ENCODE measurements at places on chromosomes 1 and 21. TPM values are rescaled to one million over a fixed set of nuclear protein-coding genes. Genes with fewer than 3 reads are reported as not detected.

DNA sequence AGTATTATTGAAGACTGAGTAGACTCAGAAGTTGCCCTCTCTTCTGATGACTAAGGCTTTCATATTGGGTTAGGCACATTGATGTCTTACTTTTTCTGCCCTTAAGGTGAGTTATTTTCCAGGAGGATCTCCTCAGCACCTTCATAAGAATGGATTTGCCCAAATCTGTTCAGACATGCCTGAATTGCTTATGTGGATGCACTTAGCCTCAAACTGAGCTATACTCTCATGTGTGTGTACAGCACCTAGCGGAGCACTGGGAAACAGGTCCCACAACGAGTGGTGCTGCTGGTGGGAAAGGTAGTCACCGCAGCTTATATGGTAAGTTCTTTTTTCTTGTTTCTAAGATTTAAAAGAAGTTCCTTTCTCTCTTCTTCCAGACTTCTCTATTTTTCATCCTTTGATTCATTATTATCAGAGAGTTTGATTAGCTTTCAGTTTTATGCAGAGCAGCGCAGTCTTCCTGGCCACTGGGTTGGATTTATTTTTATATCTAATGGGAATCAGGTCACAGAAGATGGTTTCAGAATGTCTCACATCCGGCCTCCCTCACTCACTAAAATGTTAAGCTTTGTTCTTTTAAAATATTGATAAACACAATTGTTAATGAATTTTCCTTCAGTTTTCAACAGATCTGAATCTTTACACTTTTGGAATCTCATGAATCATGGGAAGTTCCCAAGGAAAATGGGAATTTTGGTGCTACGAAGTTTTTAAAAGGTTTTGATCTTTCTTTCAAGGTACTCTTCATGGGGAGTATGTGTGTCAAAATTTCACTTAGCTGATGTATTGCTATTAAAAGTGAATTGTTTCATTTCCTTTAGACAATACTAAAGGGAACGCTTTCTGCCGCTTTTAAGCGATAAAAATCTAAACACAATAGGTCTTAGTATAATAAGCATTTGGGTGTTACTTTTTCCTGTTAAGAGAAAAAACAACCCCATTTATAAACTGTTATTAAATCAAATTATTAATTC is 58.5 kb downstream of the EXTL2 start:
- DNase-seq = no peak

DNA sequence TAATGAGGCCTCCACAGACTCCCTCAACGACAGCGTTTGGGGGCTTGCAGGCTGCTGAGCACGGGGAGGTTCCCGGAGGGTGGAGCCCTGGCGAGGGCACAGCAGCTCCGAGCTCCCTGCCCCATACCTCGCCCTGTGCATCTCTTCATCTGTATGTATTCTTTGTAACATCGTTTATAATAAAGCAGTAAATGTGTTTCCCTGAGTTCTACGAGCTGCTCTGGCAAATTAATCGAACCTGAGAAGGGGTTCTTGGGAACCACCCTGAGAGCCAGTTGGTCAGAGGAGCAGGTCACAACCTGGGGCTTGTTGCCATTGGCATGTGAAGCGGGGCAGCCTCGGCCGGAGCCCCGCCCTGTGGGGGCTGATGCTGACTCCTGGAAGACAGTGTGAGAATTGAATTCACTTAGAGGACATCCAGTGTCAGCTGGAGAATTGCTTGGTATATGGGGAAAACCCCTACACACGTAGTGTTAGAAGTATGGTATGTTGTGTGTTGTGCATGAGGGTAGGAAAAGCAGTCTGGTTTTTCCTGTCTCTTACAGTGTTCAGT is 11.5 kb downstream of the SLC37A1 start:
- no peak for DNase-seq

DNA sequence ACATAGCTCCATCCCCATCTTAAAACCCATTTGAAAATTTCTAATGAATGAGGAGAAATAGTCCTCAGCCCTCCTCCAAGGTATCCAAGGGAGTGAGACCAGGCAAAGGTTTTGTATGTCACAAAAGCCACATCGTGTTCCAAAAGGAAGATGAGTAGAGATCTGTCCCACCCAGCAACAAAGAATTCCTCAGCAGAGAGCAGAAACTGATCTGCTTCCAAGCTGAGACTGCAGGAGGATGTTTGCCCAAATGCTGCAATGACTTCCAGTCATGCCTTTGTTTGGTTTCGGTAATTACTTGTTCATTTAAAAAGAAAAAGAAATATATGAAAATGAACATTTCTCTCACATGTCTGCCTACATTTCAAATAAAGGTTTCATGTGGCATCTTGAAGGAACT is 186.9 kb downstream of the SETD4 start:
- no peak for DNase-seq

- DNase-seq = no peak
These were observed 16.5 kb upstream of the PRDM16 start for GRCh38 chr1:3052501-3052900.

DNA sequence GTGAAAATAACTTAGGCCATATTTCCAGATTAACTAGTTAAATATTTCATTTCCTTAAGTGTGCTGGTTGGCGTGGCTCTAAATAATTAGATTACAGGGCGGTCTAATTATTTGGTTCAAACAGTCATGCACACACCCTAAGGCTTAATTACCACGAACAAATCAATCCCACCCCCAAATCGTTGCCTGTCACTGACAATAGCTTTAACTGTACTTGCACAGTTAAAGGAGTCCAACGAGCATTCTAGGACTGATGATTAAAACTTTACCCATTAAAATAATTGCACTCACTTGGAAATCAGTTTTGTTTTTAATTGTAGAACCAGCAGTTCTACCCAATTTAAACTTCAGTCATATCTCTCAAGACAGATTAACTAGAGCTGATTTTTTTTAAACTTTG is 1.5 kb upstream of the POU2F1 start:
- DNase-seq = no peak

GRCh38 chr1:158149577-158150269 is 31.0 kb upstream of the CD1D start:
- DNase-seq = peak; percentile 95

DNA sequence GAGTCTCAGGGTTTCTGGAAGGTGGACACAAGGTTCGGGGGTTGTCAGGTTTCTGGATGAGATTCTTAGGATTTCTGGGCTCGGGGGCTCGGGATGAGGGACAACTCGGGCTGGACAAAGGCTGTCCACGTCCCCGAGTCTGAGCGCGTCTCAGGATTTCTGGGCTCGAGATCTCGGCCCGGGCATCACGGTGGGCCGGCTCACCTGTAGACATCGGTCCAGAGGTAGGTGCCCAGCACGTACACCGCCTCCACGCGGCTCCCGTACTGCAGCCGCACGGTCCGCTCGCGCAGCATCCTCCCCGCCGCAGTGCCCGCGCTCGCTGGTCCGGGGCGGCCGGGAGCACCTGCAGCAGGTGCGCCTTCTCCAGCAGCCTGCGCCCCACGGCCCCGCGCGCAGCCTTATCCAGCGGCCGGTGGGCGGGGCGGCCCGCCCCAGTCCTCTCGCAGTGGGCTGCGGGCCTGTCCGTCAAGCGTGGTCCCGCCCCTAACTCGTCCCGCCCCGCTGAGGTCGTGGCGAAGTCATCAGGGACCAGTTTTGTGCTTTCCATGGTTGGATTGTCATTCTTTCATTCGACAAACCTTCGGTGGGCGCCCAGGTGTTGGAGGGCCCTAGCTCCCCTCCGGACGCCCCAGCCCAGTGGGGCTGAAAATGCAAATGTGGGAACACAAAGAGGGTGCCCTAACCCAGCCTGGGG is at the start of gene PADI2:
TSS of gene PADI2 (minus strand) at position 376 of the 697 bp plus-strand sequence. CDS start at position 296, 80 bp downstream.
- peak; percentile 54 for DNase-seq

GRCh38 chr1:185468626-185469025 is 151.6 kb upstream of the IVNS1ABP start:
- DNase-seq = no peak

- DNase-seq = no peak
These were observed 41.3 kb downstream of the TCP10L start for GRCh38 chr21:32543975-32544374.

- DNase-seq = no peak
These were observed 203.6 kb upstream of the GRIK3 start for GRCh38 chr1:37237948-37238347.

DNA sequence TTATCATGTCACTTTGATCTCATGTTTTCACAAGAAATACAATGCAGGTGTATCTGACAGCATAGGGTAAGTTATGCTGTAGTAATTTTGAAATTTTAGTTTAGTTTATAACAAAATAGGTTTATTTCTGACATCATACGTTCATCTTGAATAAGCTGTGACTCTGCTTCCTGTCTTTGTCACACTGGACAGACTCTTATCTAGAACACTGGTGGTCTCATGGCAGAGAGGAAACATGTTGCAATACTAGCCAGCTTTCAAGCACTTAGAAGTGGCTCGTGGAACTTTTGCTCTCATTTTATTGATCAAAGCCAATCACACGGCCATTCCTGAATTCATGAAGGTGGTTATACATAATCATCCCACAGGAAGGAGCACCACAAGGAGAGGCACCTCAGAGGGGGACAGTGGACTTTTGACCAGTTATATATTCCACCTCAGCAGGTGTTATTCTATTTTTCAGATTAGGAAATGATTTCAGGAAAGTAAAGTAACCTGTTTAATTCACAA is 46.5 kb downstream of the CYP2J2 start:
- peak; percentile 20 for DNase-seq

GRCh38 chr1:11796036-11796828 is 9.5 kb downstream of the MTHFR start:
- DNase-seq = peak; percentile 50

DNA sequence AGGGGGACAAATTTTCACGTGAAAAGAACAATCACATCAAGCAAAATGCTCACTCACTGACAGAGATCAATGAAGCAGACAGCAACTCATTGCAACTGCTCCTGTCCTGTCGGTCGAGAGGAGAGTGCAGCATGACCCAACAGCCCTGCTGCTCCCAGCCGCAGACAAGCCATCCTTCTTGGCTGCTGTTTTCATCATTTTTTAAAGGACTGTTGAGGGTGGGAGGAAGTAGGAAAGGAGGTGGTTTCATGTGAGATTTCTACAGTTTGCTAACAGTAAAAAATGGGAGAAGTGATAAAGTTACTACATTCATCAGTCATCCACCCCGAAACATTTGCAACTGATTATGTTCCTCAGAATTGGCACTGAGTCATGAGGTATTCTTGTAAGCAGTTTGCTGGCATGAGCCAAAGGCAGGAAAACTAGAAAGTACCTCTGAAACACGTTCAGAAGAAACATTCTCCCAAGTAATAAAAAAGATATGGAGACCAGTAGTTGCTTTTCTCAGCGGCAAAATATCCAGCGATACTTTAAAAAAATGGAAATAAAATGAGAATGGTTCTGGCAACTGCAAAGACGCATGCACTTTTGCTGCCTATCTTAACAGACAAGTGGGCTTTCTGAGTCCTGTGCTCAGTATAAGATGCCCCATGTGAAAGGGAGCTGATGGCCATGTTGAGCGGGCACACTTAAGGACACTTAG is 72.0 kb upstream of the CLDN14 start:
- no peak for DNase-seq

GRCh38 chr1:115677182-115677555 is 35.4 kb downstream of the VANGL1 start:
- no peak for DNase-seq

DNA sequence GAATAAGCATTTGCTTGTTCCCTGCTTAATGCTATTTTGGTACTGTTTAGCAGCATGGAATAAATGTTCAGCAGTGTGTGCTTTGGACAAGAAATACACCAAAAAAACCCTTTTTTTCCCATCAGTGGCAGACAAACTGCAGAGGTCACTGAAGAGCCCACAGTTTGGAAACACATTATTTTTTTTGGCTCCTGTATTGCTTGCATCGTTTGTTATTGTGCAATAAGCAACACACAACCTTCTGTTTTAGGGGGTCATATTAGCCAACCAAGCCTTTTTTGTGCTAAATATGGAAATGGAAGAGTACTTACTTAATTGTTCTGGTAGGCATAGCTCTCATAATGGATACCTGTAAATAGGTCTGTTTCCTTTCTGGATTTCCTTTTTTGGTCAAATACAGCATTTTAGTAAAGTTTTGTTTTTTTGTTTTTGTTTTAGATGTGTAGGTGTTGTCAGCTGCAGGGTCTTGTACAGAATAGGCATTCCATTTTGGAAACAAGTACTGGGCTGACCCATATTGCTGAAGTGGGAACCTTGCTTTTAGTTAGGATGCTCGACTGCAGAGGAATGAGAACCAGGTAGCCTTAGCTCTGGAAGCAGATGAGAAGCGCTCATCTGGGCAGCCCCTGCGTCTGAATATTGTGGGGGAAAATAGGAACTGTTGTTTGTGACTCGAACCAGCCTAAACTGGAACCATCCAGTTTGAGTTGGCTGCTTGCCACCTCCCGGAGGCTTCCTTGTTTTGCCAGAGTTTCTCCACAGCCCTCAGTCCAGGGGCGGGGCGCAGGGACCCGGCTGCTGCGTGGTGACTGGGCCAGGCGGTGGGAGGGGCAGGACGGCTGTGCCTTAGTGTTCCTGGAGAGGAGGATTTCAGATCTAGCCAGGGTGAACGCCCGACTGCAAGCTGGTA is 38.4 kb downstream of the SPEN start:
- DNase-seq = peak; percentile 91

DNA sequence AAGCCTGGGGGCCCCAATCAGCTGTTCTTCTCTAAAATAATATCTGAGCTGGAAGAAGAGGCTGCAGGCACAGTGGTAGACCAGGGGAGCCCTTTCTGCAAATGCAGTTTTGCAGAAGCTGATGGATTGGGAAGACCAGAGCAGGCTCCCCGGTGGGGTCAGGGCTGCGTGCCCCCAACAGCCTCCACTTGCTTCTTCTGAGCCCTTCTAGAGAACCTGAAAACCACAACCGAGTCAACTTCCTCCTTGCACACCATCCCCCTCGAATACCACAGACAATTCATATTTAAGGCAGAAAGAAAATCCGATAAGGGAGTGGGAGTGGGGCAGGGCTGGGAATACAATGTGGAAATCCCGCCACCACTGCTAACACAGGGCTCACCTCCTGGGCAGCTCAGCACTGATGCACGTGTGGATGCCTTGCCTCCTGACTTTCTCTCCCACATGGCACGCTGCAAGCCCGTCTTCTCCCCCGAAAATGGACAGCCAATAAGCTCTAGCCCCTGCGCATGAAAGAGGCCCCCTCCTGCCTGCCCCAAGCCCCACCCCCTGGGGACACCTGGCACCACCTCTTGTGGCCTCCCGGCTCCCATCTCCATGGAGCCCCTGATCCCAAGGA is 25.4 kb upstream of the ALDH4A1 start:
- DNase-seq = no peak

DNA sequence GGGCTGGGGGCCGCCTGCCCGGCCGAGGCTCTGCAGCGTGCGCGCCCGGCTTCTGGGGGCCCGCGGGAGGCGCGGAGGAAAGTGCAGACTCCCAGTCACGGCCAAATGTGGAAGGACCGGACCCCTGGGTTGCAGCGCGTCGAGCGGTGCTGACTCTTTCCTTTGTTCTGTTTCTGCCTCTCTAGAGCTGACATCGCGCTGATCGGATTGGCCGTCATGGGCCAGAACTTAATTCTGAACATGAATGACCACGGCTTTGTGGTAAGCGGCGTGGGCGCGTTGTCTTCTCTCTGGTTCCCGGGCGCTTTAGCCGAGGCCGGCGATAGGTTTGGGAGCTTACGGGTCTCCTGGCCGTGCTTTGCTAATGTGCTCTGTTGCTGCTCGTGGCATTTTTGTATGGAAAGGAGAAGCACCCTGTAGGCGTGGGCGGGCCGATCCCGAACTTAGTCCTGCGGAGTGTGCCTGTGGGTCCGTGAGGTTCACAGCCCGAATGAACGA is 629 bp downstream of the PGD start:
- peak; percentile 57 for DNase-seq

- no peak for DNase-seq
These were observed 143.3 kb upstream of the HP1BP3 start for GRCh38 chr1:20930427-20930826.

- DNase-seq = no peak
These were observed 304.9 kb upstream of the DUSP10 start for GRCh38 chr1:222046684-222047263.

AGL gene
- total RNA-seq = 7.0 TPM

SPRR2F gene
- total RNA-seq = not detected

TMEM269 gene
- under 0.01 TPM for total RNA-seq

SERPINC1 gene
- not detected for total RNA-seq

OR6K3 gene
- total RNA-seq = not detected
